Germinal center (tissue), 1 donor: ENCODE measurements at places on chromosomes 12 and 14.

GRCh38 chr12:90543374-90543773 lies 411.6 kb downstream of the CCER1 start:
- no peak for DNase-seq

- no peak for DNase-seq
Measured at GRCh38 chr12:120700886-120701285, 9.4 kb upstream of the UNC119B start.

DNA sequence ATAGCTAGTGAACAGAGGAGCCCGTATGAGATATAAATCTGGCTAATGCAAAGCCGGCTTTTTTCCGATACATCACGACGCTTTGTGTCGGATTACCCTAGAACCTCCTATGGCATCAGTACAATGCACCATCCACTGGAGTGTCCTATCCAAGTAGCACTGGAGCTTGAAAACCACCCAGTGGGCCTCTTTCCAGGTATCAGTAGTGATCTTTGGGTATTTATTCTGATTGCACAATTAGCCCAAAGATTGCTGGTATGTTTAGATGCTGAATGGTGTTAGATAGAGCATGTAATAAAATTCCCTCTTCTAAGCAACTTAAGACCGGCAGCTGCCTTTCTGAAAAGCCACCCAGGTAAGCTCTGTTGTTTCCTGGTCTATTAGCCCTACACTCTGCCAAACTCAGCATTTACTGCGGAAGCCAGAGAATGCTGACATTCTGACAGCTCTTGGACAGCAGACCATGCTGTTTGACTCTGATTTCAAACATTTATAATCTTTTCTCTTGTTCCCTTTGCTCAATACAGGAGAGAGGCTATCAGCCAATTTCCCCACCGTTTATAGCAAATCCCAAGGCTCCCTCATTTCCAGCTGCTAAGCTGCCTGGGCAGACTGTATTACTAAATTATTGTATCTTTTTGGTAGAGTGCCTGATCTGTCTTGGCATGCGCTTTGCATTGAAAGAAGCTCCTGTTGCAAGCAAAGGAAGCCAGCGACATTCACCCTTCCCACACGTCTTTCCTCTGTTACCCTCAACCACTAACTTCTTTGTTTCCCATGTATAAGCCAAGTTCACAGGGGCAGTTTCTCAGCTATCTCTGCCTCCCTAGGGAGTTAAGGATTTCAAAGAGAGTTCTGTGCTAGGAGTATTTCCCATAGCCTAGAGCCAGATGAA lies 388.3 kb upstream of the GARIN6 start:
- no peak for DNase-seq

- no peak for DNase-seq
Measured at GRCh38 chr12:108392284-108392683, 53.2 kb upstream of the CMKLR1 start.

DNA sequence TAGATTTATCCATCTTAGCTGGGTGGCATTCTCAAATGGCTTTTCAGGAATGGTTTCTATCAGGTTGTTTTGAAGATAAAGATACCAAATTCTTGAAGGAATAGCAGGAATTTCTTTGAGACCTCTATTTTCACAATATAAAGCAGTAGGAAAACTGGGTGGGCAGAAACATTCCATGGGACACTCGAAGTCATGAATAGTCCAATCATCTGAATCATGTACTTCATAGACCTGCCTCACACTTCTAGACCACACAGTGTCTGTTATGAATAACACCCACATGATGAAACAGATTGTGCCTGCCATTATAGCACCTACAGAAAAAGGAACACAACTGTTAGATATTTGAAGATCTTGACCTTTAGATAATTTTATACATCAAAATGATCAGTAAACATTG lies 1.8 kb downstream of the KERA start:
- no peak for DNase-seq

GRCh38 chr14:101115652-101116051 lies 212.1 kb upstream of the RTL1 start:
- no peak for DNase-seq

- no peak for DNase-seq
Measured at GRCh38 chr12:52493172-52493571, at the start of gene KRT6A. KRT6A (minus strand) TSS chr12:52493257; CDS start chr12:52493188, 69 bp downstream.

DNA sequence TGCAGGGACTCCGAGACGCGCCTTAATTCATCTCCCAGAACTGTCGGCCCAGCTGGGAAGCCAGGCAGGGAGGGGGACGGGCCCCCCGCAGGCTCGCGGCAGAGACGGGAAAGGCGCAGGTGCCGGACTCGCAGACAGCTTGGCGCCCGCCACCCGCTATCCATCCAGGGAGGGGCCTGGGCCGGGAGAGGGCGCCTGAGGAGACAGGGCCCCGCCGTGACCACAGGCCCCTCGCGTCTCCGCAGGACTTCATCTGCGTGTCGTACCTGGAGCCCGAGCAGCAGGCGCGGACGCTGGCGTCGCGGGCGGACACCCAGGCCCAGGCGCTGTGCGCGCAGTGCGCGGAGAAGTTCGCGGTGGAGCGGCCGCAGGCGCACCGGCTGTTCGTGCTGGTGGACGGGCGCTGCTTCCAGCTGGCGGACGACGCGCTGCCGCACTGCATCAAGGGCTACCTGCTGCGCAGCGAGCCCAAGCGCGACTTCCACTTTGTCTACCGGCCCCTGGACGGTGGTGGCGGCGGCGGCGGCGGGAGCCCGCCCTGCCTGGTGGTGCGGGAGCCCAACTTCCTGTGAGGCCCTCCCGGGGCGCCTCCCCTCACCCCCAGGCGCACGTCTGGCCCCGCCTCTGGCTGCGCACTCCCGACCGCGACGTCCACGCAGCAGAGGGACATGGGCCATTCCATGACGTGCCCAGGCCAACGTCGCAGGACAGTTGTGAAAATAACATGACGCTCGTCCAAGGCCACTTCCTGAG lies 60.6 kb downstream of the LGMN start:
- no peak for DNase-seq

DNA sequence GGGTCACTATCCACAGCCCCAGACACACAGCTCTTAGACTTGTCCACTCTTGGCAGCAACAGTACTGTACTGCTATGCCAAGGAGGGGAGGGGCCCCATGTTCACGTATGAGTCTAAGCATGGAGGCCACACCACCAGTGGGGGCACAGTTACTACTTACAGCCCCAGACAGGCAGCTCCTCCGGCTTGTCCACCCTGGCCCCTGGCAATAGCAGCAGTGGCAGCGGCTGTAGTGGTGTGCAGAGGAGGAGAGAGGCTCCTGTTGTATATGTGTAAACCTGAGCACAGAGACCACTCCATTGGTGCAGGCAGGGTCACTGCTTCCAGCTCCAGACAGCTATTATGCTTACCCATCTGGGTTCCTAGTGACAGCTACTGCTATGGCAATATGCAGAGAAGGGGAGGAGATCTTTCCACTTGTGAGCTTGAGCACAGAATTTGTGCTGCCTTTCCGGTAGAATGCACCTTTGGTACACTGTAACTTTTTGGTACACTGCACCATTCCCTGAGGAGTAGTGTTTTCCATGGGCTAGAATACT lies 113.2 kb downstream of the RAD51B start:
- DNase-seq, result no peak

GRCh38 chr14:31960039-31960438 lies 117.1 kb upstream of the ARHGAP5 start:
- DNase-seq, result no peak
